ENCODE measurements at places on chromosomes 6 and 20.

GRCh38 chr6:66355471-66355870 lies 648.4 kb upstream of the EYS start:
- no peak for DNase-seq

GRCh38 chr6:5507131-5507681 lies 245.9 kb downstream of the FARS2 start:
- no peak for DNase-seq

DNA sequence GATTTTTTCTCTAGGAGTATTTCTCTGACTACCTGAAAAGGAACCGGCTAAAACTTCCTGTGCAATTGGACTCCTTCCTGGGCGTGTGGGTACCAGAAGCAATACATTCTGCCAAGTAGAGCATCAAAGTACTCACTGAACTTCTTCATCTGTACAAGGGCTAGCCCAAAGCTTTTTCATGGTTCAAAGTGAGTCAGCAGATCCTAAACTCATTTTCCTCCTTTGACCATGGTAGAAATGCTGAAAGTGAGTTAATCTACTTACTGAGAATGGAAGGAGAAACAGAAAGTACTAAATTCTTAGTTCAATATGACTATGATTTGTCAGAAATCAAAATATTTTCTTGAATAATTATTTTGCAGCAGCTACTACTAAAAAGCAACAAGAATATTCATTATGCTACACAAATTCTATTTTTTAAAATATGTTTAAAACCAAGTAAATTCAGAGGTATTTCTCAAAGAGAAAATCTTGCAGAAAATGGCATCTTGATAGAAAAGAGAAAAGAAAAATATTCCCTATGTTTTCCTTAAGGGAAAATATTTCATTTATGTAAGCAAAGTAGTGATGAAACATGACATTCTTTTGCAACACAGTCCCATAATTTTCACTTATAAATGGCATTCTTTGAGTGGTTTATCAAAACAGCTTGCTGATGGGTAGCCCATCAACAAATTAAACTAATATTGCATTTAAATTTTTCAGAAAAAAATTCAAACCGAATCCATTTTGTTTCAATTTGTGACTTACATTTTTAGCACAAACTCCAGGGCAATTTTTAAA lies 3.7 kb upstream of the BEND6 start:
- no peak for DNase-seq

GRCh38 chr6:43070028-43070632 lies 6.0 kb upstream of the PTK7 start:
- DNase-seq: no peak

GRCh38 chr6:26322645-26323482 lies 42.1 kb upstream of the BTN3A2 start:
- DNase-seq: no peak
